NCI-H1436 (cell line): ENCODE measurements at places on chromosomes 5 and 9.
A peak's percentile ranks its signal among the peaks of the same experiment; 100 is the strongest.

GRCh38 chr9:126915846-126916543 lies 1.4 kb downstream of the RALGPS1 start:
- DNase-seq: no peak

GRCh38 chr5:86008293-86008692 lies 609.4 kb upstream of the COX7C start:
- DNase-seq: no peak

DNA sequence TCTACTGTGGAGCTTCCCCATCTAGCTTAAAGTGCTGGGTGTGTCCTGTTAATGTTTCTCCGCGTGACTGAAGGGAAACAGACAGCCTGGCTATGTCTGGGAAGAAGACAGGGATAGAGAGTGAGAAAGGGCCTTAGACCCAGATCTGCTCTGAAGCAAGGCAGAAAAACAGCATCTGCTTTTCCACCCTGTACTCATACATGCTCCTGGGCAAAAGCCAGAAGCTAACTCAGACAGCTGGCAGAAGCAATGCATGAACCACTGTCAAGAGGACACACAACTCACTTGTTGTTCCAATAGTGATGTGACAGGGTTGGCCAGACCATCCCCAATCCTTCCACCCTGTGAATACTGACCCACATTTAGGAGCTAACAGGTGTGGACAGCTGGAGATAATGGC lies 63.3 kb downstream of the DPYSL3 start:
- DNase-seq: no peak

- peak; percentile 78 for DNase-seq
Observed at GRCh38 chr9:133842721-133843227, 104.6 kb upstream of the SARDH start.

- no peak for DNase-seq
Observed at GRCh38 chr9:37094751-37095150, 25.6 kb upstream of the ZCCHC7 start.

- no peak for DNase-seq
Observed at GRCh38 chr5:113172231-113172826, 195.7 kb downstream of the DCP2 start.

GRCh38 chr9:115628426-115628825 lies 510.5 kb upstream of the TNC start:
- no peak for DNase-seq

- no peak for DNase-seq
Observed at GRCh38 chr9:97744710-97745708, 47.9 kb upstream of the XPA start.

DNA sequence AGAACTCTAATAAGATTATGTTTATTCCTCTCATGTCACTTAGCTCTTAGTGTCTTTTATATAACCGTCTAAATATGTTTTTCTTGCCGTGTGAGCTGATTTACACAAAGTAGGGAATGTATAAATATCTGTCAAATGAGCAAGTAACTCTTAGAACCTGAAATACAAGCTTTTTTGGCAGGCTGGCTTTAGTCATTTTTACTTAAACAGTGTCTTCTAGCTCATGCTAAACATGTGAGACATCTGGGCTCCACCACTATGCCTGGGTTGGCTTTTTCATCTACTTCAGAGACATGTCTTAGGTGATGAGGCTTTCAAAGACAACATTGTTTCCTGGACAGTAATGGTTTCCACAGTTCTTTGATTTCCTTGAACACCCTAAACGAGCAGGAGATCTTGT lies 137.2 kb upstream of the ZNF608 start:
- DNase-seq: no peak

DNA sequence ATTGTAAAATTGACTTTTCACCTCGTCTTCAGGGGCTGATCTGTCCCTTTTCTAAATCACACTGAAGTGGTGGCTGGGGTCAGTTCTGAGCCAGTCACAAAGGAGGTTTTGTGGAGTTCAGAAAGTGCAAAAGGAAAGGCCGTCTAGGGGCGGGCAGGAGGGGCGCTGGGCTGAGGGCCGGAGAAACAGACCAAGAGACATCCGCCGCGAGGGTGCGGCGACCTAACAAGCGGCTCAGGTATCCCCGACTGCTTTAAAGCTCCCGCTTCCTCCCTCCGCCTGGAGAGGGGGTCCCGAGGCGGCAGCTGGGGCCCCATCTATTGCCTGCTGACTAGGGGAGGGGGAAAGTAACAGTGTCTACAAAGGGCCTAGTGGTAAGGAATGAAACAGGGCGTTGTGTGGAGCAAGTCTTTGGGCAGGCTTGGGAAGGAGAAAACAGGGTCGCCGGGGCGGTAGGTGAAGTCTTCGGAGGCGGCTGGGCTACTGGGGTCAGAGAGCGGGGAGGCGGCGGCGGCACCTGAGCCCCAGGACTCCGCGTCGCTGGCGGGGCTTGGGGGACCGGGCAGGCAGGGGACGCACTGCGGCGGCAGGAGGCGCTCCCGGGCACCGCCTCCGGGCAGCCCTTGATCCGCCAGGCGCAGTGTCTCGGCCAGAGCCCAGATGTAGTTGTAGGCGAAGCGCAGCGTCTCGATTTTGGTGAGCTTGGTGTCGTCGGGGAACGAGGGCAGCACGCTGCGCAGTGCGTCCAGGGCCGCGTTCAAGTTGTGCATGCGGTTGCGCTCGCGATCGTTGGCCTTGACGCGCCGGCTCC lies 950 bp downstream of the NEUROG1 start:
- no peak for DNase-seq

- DNase-seq: no peak
Observed at GRCh38 chr9:17025281-17025680, 109.6 kb upstream of the CNTLN start.

DNA sequence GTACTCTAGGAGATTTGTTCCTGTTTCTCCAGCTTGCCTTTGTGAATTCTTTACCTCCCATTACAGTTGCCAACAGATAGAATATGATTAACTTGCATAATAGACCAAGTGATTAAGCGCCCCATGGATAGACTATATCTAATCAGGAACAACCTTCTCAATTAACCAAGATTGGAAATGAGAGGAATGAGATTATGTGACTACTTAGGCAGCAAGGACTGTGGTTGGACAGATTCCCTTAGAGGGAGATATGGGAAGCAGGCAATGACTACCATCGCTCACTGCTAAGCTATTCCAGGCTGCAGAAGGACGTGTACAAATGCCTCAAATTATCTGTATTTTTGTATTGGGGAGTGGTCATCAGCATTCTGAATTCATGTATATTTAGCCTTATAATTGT lies 278.1 kb upstream of the DAB2 start:
- no peak for DNase-seq

GRCh38 chr9:79233542-79233941 lies 338.2 kb upstream of the TLE4 start:
- no peak for DNase-seq

DNA sequence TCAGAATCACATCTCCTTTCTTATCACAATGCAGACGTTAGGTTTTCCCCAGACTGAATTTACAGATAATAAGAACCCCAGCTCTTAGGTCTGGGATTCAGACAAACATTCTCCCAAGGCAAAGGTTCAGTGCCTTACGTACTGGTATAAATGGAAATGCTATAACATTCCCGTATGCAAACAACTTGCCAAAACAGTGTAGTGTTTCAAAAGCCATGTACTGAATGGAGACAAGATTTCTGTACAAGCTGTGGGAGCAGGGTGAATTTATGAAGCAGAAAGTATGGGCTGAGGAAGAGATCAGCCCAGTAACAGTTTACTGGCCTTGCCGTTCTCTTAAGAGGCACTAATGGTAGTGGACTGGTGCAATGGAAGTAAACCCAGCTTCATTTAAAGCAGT lies 225.5 kb upstream of the ZNF462 start:
- DNase-seq: no peak

GRCh38 chr5:180139731-180140055 lies 68.1 kb upstream of the RNF130 start:
- DNase-seq: no peak

DNA sequence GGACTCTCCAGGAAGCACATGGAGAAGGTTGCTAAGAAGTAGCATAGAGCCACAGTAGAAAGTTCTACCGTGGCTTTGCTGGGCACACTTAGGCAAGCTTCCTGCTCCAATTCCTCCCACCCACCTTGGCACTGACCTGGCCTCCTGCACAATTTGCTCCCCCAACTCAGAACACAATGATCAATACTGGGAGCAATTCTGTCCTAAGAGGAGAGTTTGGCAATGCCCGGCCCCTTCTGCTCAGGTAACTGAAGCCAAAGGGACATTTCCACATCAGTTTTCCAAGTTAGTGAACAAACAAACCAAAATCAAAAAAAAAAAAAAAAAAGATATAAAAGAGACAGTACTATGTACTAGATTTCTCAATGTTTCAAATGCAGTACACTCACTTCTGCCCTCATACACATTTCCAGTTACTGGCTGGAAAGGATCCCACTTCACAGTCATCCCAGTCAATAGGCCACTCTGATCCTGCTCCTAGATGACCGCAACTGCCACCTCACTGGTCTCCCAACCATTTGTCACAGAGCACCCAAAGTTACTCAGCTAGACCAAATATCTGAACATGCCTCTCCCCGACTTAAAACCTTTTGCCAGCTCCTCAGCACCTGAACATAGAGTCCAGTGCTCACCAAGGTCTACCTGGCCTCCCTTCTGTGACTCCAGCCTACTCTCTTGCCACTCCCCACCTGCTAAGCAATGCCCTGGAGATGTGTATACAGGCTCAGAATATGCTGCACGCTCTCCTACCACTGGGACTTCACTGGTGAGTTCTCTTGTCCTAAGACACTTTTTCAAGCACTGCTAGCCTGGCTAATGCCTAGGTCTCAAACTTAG lies 21.3 kb downstream of the ABCA1 start:
- no peak for DNase-seq

- no peak for DNase-seq
Observed at GRCh38 chr9:13758936-13759335, 479.4 kb upstream of the MPDZ start.
